ENCODE measurements at places on chromosomes 2 and 18.

DNA sequence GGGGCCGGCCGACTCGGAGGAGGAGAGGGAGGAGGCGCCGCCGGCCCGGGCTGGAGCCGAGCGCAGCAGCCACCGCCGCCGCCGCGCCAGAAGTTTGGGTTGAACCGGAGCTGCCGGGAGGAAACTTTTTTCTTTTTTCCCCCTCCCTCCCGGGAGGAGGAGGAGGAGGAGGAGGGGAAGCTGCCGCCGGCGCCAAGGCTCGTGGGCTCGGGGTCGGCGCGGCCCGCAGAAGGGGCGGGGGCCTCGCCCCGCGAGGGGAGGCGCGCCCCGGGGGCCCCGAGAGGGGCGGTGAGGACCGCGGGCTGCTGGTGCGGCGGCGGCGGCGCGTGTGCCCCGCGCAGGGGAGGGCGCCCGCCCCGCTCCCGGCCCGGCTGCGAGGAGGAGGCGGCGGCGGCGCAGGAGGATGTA lies 316 bp downstream of the CRIM1 start:
- no peak for DNase-seq

DNA sequence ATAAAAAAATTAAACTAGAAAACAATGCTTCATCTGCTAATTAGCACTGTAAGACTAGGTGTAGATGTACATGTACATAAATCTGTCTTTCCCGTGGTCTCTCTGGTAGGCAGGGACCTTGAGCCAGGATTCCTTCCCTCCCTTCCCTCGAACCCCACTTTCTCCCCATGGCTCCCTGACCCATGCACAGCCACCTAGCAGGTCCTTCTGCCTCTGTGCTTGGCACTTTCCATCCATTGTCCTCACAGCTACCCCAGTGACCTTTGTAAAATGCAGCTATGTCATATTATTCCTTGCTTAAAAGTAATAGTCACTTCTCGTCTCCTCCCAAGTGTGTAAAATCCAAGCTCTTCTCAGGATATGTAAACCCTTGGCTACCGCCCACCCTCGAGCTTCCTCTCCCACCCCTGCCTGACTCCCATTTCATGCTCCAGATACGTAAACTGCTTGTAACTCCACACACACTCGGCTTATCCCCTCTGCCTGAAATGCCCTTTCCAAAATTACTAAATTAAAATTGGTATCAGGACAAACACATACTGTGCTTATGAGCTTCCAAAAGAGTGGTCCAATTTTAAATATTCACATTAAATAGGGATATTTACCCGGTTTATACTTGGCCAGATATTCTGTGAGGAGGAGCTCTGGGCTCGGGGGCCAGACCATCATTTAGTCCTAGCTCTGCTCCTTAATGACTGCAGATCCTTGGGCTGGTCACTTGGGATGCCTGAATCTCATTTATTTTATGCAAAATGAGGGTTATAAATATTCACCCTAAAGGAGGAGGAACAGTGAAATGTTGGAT lies 54.0 kb upstream of the RALBP1 start:
- no peak for DNase-seq

DNA sequence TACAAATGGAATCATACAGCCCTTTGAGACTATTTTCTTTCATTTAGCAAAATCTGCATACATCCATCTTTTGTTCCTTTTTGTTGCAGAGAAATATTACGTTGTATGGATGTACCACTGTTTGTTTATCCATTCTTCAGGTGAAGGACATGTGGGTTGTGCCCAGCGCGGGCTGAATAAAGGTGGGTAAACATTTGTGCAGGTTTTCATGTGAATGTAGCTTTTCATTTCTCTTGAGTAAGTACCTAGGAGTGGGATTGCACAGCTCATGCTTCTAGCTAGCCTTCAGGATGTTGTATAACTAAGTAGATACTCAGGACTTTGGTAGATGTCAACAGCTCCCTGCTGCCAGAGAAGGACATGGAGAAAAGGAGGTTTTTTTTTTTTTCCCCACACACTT lies 50.6 kb upstream of the SPRED2 start:
- DNase-seq: no peak

DNA sequence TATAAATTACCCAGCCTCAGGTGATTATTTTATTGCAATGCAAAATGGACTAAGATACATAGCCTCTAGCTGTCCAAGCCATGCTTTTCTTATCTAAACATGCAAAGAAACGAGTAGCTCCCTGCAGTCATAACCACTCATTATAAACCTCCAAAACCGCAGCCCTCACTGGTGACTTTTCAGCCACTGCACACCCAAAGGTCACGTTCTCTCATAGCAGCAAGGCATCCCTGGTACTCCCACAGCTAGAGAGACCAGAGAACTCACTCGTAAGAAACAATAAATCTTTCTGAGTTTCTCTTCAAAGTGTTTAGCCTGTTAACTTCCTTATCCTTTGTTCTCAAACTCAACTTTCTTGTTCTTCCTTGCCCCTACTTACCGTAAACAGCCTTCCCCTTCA lies 28.5 kb upstream of the RALBP1 start:
- DNase-seq: no peak

- DNase-seq: no peak
These were observed 97.0 kb upstream of the ATL2 start for GRCh38 chr2:38474021-38474456.

DNA sequence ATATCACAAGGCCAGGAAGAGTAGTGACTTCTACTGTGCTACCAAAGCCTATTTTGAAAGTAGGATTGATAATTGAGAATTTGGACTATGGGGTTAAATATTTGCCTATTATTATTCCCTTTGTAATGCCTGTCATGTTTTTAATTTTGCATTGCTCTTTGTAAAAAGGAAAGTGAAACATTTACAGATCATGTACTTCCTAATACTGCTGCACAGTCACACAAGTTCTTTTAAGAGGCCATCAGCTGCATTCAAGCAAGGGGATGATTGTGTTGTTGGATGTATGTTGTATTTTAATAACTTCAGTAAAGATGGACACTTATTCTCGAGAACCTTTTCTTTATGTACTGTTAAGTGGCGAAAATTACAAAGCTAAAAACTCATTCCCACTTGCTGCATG lies 70.1 kb downstream of the PLEKHA3 start:
- DNase-seq: no peak

DNA sequence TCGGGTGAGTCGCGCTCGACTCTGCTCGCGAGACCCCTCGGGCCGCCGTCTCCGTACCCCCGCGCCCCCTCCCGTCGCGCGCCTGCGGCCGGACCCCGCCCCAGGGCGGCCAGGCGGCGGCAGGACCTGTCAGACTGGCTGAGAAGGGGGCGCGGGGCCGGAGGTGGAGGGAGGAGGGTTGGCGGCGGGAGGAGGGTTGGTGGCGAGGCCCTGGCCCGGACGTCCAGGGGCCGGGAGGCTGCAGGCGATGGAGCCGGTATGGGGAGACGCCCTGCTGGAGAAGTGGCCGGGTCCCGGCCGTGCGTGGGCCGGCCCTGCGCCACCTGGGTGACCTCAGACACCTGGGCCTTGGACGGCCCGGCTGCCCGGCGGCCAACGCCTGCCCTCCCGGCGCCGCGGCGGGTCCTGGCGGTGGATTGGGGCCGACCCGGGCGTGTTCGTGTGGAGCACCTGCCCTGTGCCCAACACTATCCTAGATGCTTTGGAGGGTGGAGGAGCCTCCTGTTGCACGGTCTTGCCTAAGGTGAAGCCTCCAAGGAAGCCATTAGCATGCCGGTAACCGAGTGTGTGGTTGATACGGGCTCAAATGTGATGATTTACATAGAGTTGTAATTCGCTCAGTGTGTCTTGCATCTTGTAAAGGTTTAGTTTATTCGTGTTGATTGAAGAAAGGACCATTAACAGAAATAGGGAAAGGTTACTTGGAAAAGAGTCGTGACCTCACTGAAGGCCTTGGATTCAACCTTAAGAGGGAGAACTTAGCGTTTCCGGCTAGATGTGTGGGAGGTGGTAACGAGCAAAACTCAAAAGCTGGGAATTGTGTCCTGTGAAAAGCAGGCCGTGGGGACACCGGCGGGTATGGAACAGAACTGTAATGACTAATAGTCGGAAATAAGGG lies 550 bp downstream of the MYL12B start:
- no peak for DNase-seq

DNA sequence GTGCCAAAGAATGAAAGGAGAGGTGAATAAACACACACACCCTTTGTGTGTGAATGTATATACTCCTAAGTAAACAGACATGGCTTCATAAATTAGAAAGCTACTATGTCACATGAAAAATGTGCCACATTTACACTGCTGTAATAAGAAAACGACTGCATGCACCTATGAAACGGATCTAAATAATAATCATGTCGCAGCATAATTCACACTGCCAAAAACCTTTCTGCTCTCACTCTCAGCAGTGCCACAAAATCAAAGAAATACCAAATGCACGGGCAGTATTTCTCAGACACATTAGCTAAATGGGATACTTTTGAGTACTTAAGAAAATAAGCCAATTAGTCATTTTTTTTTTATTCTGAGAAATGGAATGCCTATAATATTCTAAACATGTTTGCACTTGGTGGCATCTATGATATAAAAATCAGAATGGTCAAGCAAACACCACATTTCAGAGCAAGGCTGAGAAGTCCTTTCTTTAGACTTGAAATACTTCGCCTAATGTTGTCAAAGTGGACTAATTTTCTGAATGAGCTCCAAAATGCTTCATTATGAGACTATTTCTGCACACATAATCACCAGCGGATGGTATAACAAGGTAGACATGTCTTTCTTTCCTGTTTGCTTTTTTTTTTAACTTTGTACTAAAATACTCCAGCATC lies 6.6 kb downstream of the BCL11A start:
- DNase-seq: no peak

- no peak for DNase-seq
These were observed 89.0 kb downstream of the ZNF532 start for GRCh38 chr18:58953627-58954026.

- no peak for DNase-seq
These were observed 68.8 kb downstream of the LDLRAD4 start for GRCh38 chr18:13287372-13287771.

DNA sequence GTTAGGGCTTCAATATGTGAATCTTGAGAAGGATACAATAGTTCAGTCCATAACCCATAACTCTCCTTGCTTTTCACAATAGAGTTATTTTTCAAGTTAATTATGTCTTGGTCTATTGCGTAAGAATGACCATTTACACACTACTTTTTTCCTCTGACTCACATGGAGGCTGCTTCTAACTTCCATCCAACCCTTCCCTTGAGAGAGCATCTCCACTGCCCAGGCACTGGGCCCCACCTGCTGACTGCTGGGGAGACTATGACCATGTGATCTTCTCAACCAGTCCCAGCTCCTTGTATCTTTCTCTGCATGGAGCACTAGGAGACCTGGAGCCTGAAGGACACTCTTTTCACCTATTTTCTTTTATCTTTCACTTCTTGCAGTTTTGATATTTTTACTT lies 251.5 kb downstream of the GPD2 start:
- no peak for DNase-seq

GRCh38 chr2:215796140-215796855 lies 217.1 kb downstream of the MREG start:
- DNase-seq: no peak

DNA sequence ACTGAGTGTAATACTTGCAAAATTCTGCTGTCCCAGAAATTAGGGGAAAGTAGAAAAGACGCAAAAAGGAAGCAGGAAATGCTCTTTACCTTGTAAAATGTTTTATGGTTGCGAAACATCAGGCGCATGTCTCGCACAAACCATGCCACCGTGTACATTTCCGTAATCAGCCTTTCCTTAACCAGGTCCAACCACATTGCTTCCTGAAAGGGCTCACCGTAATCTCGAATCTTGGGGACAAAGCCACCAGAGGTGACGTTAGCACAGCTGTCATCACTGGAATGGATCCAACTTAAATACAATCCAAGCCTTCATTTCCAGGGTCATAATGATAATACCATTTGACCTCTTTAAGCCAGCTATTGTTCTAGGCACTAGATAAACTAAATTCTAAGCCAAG lies 49.3 kb downstream of the SP110 start:
- no peak for DNase-seq

DNA sequence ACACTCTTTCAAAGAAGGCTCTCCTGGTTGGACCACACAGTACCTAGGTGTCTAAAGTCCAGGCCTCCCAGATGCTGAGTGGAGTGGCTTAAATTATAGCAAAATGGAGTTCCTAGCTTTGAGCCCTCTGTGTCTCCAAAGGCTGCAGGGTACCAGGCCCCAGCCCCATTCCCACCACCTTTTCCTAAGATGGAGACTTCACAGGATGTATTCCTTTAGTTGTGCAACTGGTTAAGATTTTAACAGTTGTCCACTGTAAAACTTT lies 4.9 kb downstream of the SMAD7 start:
- no peak for DNase-seq

GRCh38 chr2:46175419-46175818 lies 121.8 kb upstream of the EPAS1 start:
- DNase-seq: no peak

DNA sequence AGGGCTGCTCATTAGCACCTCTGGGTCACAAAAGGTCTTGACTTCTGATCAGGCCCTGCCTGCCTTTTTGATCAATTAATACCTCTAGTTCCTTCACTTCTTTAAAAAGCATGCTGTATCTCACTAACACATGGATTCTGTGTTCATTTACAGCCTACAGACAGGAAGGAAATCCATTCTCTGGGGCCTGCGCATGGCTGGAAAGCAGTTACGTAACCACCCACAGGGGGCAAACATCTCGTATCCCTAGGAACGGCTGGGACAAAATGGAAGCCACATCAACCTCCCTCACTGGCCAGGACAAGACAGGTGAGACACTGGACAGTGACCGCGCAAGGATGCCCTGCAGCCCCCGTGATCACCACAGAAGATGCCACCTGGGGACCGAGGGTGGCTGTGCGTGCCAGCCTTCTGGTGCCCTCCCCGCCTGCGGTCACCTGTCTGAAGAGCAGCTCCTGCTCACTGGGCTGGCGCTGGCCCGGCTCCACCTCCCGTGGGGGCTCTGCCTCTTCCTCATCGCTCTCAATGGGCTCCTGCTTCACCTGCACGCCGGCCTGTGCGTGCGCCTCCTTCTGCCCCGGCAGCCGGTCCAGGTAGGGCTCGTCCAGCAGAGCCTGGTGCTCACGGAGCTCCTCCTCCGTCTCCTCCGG lies 266.9 kb downstream of the TWIST2 start:
- no peak for DNase-seq

GRCh38 chr2:196544906-196545433 lies 94.5 kb upstream of the CCDC150 start:
- DNase-seq: no peak

- DNase-seq: no peak
These were observed 45.8 kb upstream of the TANC1 start for GRCh38 chr2:158922601-158923000.

GRCh38 chr2:98944775-98945174 lies 8.8 kb upstream of the CRACDL start:
- no peak for DNase-seq

GRCh38 chr18:56647071-56647470 lies 4.1 kb upstream of the WDR7 start:
- no peak for DNase-seq

Data from ELF-1 (cell line).